ENCODE measurements at places on chromosomes 13 and 19.
A peak's percentile ranks its signal among the peaks of the same experiment; 100 is the strongest.

GRCh38 chr19:32309711-32310390, 35.6 kb upstream of the ZNF507 start:
- no peak overlapping the region for H3K27ac ChIP-seq
- no peak for DNase-seq
- H3K27me3 ChIP-seq = peaks cover 7% of the 10 kb centered on the region
- no peaks in the 10 kb centered on the region for H3K36me3 ChIP-seq
- H3K4me1 ChIP-seq = no peaks in the 10 kb centered on the region

DNA sequence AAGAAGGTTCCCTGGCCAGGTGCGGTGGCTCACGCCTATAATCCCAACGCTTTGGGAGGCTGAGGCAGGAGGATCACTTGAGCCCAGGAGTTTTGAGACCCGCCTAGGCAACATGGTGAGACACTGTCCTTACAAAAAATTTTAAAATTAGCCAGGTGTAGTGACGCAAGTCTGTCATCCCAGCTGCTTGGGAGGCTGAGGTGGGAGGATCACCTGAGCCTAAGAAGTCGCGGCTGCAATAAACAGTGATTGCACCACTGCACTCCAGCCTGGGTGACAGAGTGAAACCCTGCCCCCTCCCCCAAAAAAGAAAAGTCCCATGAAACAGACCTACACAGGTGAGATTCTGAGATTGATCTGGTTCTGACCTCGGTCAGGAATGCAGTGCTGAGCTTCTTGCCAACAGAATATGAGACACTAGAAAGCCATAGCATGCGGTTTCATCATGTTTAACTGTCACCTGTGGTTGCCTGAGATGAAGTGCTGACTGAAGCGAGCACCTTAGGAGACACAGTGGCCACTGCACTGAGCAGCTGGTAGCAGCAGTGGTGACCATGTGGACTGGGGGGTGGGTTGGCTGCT, 2.0 kb upstream of the A1BG start:
- H3K36me3 ChIP-seq = peaks cover 5% of the 10 kb centered on the region
- no peak overlapping the region for H3K4me3 ChIP-seq
- peak overlapping the region; percentile 66 for H3K27ac ChIP-seq
- H3K4me1 ChIP-seq = peaks cover 27% of the 10 kb centered on the region
- DNase-seq = no peak

GRCh38 chr13:39451301-39451700, 151.7 kb downstream of the LHFPL6 start:
- no peak overlapping the region for H3K27ac ChIP-seq
- H3K4me1 ChIP-seq = no peaks in the 10 kb centered on the region
- H3K27me3 ChIP-seq = no peaks in the 10 kb centered on the region
- no peak for DNase-seq
- no peaks in the 10 kb centered on the region for H3K36me3 ChIP-seq

GRCh38 chr19:4649392-4650047, 10.2 kb downstream of the TNFAIP8L1 start:
- no peak for DNase-seq
- H3K27ac ChIP-seq = peak overlapping the region; percentile 45
- H3K27me3 ChIP-seq = no peaks in the 10 kb centered on the region
- peaks cover 18% of the 10 kb centered on the region for H3K36me3 ChIP-seq
- no peak overlapping the region for H3K4me3 ChIP-seq

DNA sequence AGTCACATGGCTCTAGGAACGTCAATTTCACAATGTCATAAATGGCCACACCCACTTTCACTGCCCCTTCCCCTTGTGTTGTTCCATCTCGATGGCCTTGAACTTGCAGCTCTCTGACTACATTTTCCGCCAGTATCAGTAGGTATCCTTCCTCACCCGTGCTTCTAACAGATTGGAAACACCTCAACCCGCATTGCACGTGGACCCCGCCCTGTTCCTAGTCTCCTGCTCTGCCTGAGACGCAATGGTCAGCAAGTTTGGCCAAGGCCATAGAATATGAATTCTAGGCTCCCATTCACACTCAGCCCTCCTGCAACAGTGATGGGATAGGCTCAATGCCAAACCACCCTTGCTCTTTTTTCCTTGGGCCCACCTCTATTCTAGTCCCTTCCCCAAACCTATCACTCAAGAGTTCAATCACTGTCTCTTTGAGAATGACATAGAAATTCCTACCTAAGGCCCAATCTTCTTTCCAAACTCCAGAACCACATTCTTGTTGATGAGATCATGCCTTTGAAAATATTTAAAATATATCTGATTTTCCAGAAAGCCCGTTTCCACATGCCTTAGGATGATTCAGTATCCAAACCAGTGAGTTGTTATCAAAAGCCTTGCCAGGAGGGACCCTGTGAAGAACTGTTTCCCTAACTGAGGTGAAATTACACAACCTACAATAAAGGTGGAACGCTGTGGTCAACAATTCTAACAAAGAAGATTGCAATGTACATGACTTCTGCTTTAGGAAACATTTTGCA, 334.6 kb downstream of the MYO16 start:
- no peak overlapping the region for H3K27ac ChIP-seq
- no peaks in the 10 kb centered on the region for H3K4me1 ChIP-seq
- H3K27me3 ChIP-seq = no peaks in the 10 kb centered on the region
- DNase-seq = no peak
- H3K36me3 ChIP-seq = no peaks in the 10 kb centered on the region

DNA sequence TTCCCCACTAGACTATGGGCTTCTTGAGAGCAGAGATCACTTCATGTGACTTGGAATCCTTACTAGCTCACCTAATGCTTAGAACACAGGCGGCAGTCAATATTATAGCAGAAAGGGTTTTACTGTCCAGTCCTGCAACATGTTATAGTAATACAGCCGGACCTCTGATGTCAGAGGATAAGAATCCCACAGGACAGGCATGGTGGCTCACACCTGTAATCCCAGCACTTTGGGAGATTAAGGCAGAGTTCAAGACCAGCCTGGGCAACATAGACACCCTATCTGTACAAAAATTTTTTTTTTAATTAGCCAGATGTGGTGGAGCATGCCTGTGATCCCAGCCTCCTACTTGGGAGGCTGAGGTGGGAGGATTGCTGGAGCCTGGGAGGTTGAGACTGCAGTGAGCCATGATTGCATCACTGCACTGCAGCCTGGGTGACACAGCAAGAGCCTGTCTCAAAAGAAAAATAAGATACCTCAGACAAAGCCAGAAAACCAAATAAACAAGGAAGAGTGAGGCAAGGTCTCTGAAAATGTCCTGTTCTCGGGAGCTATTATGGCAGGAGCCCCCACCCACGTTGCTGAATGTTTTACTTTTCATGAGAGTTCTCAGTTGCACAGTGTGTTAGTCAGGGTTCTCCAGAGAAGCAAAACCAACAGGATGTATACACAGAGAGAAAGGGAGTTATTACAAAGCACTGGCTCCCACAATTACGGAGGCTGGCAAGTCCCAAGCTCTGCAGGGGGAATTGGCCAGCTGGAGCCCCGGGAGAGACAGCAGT, 100.8 kb downstream of the UBL3 start:
- H3K4me3 ChIP-seq = no peak overlapping the region
- H3K27ac ChIP-seq = no peak overlapping the region
- no peaks in the 10 kb centered on the region for H3K4me1 ChIP-seq
- DNase-seq = no peak
- H3K27me3 ChIP-seq = peaks cover 23% of the 10 kb centered on the region
- H3K36me3 ChIP-seq = no peaks in the 10 kb centered on the region

GRCh38 chr13:29489650-29490560, 105.6 kb downstream of the SLC7A1 start:
- H3K36me3 ChIP-seq = no peaks in the 10 kb centered on the region
- H3K27ac ChIP-seq = no peak overlapping the region
- DNase-seq = no peak
- no peaks in the 10 kb centered on the region for H3K27me3 ChIP-seq
- no peak overlapping the region for H3K4me3 ChIP-seq

- DNase-seq = no peak
- no peak overlapping the region for H3K4me3 ChIP-seq
- H3K27me3 ChIP-seq = no peaks in the 10 kb centered on the region
- H3K4me1 ChIP-seq = no peaks in the 10 kb centered on the region
These were observed 31.3 kb upstream of the ZMYM2 start for GRCh38 chr13:19927117-19927748.

Data from activated naive CD4-positive, alpha-beta T cell treated with anti-CD3 and anti-CD28 coated beads, Interleukin-2, amount 10 ng/mL, durations not matched to agents 7 days and 5 days (primary cell).